ENCODE measurements at places on chromosomes 6 and 20.

GRCh38 chr6:77482981-77483380 lies 19.7 kb upstream of the HTR1B start:
- DNase-seq: no peak

GRCh38 chr6:124888581-124889371 lies 73.5 kb upstream of the RNF217 start:
- peak; percentile 11 for DNase-seq

- DNase-seq: no peak
Observed at GRCh38 chr6:31267651-31268368, 4.1 kb downstream of the HLA-C start.

GRCh38 chr6:1869308-1869707 lies 259.6 kb downstream of the FOXC1 start:
- no peak for DNase-seq

DNA sequence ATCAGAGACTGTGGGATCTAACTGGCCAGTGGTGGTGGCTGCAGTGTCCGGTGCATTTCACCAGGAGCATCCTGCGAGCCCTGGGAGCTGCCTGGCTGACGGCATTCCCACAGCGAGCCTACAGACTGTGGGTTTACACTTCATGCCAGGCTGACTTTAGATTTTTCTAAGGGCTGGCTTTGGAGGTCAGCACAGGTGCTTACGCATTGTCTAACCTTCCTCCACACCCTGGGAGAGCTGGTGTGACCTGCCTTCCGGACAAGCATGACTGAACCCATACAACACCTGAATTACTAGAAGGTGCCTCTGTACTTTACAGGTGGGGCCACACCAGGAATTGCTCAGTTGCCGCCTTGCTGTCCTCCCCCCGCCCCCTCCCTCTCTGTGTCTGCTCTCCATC lies 96.2 kb downstream of the RREB1 start:
- DNase-seq: no peak

DNA sequence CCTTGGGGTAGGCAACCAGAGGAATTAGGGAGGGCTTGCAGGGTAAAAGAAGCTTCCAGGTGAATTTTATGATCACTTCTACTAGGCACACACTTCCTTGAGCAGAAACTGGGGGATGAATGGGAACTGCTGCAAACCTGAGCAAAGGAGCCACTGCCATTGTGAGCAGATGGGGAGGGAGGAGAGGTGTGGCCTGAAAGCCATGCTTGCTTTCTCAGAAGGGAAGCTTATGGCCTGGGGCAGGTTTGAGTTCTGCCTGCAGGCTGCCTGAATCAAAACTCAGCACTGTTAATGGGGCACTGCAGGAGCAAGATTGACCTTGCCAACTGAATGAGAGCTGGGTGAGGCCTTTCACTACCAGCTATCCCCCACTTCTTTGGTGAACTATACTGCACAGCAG lies 328.1 kb downstream of the NKAIN2 start:
- DNase-seq: no peak

DNA sequence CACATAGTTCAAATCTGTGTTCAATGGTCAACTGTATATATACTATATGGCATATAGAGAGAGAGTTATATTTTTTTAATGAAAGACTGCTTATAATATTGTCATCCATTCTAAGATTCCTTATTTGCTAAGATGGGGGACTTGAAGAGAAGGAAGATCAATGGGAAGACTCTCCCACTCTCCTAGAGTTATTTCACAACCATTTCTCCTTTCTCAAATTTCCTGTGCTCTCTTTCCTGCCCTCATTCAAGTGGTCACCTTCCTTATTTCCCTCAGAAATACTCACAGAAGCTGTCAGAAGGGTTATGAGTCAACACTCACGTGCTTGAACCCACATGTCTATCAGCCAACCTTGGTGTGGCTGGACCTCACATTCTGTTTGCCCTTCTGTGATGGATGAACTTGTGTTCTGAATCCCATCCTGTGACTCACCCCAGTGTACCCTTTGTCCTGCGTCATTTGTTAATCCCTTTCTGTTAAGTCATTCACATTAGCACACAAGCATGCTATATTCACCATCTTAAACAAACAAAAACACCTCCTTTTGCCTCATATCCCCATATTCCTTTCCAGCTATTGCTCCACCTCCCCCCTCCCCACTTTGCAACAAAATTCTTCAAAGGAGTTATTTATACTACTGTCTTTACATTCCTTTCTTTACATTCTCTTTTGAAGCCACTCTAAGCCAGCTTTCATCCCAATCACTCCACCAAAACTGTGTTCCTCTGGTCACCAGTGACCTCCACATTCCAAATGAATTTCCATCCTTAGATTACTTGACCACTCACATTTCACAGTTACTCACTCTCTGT lies 279.3 kb upstream of the TCF21 start:
- DNase-seq: peak; percentile 92

DNA sequence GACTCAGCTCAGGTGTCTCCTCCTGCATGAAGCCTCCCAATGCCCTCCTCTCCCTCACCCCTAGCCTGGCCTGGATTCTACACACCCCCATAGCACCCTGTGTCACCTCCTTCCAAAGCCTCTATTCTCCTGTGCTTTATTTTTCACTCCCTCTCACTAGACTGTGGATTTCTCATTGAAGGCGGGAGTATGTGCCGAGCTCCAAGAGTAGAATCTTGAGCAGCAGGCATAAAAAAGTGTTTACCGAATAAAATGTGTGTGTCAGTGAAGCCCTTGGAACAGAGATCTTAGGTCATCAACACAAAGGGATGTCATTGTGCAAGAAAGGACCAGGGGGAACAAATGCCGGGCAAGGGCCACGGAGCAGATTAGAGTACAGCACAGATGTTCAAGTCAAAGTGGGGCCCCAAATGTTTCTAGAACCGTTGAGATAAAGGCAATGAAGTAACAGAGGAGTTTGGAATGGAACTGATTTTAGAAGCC lies 106.1 kb upstream of the TMEM170B start:
- DNase-seq: no peak

DNA sequence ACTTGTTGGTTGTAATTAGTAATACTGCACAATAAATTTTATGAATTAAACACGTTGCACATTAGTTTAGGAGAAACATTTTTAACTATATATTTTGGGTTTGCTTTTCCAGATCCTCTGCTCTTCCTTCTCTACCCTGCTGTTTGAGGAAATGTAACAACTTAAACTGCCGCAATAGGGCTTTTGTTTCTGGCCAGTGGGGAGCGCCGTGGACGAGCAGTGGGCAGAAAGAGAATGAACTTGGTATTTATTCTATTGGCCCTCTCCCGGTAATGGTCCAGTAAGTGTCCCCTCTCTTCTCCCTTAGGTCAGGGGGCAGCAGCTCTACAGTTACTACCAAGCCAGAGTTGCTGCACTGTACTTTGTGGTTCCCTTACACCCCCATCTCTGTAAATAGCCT lies 35.2 kb upstream of the EPHA7 start:
- DNase-seq: no peak

DNA sequence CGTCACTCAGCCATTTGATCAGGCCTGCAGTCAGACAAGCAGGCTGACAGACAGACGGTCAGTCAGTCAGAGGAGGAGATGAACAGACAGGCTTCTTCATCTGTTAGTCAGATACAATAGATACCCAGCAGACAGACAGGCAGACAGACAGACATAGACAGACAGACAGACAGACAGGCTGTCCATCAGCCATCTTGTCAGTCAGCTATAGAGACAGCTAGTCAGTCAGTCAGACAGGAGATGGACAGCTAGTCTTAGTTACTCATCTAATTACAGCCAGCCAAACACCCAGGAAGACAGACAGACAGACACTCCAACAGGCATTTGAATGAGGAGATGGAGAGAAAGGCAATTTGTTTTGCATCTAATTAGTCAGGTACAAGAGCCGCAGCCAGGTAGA lies 36.4 kb downstream of the KCNB1 start:
- DNase-seq: no peak

- DNase-seq: no peak
Observed at GRCh38 chr6:25004357-25004756, 68.6 kb upstream of the RIPOR2 start.

DNA sequence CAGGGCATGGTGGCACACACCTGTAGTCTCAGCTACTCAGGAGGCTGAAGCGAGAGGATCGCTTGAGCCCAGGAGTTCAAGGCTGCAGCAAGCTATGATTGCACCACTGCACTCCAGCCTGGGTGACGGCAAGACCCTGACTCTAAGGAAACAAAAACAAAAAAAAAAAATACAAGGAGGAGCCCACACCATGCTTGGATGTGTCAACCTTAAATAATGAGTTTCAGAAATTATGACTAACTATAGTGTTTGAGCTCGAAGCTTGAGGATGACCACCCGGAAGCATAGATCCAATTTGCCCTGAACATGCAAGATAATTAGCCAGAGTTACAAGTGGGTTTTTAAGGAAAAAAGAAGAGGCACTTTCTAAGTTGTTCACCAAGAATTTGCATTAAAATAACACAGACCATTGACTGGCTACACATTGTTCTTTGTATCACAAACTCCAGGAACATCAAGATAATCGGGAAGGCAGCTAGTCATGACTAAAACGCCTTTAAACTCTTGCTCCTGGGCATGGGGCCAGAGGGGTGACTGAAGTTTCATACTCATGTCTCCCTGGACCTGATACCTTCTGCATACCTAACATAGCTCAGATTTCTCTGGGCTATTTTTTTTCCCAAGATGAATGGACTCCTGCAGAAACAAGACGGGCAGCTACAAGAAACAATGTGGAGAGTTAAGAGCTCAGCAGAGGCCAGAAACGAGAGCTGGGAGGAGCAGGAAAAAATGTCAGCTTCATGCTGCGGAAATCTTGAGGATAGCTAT lies 289.6 kb downstream of the PREX1 start:
- DNase-seq: no peak

- no peak for DNase-seq
Observed at GRCh38 chr20:51526106-51526470, 16.4 kb downstream of the NFATC2 start.

GRCh38 chr20:8255945-8256632 lies 124.0 kb downstream of the PLCB1 start:
- DNase-seq: no peak

- peak; percentile 78 for DNase-seq
Observed at GRCh38 chr6:158231551-158232315, 63.6 kb downstream of the GTF2H5 start.

DNA sequence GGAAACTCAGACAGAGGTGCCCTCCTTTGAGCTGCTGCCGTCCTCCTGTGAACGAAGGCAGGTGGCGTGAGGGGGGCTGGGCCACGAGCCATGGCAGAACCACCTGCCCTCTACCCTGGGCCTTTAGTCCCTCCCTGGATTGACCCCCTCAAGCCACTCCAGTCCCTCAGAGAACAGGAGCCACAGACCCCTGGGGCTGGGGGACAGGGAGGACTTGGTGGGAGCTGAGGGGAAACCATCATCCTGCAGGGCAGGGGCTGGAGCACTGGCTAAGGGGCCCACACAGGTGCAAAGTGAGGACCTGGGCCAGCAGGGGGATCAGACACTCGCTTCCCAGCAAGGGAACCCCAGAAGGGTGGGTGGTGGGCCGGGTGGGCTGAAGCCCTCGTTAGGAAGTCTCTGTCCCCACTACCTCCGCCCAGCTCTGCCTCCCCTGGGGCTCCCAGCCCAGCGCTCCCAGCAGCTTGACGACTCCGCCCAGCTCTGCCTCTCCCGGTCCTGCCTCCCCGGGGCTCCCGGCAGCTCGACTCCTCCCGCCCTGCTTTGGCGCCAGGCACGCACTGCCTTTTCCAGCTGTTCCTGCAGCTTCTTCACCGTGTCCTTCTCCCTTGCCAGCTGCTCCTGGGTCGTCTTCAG lies 44.4 kb downstream of the DSTN start:
- DNase-seq: no peak

- DNase-seq: no peak
Observed at GRCh38 chr6:169779896-169780295, 28.5 kb downstream of the ERMARD start.

DNA sequence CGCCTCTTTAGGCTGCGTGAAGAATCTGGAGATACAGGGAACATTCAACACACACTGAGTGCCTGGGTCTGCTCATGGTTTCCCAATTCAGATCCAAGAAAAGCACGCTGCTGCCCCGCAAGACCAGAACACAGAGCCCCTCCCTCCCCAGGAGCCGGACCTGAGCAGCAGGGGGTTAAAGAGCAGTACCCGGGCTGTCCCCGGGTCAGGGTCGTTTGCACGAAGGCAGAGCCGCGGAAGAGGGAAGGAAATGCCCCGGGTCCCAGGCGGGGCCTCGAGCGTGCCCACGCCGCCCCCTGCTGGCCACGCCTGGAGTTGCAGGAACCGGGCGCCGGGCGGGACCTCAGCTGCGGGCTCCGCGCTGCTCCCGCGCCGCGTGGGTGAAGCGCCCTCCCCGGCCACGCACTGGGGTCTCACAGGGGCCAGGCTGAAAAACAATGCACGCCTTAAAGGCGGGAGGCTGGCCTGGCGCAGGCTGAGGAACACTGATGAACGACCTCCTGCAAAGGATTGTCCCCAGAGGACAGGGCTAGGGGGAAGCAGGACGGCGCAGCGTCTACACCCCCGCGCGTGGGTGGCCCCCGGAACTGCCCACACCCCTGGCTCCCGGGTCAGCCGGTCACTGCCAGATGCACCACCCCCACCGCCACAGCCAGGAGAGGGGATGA lies 48.9 kb downstream of the ANKRD60 start:
- peak; percentile 67 for DNase-seq

GRCh38 chr6:2752477-2753109 lies 1.9 kb upstream of the MYLK4 start:
- no peak for DNase-seq

DNA sequence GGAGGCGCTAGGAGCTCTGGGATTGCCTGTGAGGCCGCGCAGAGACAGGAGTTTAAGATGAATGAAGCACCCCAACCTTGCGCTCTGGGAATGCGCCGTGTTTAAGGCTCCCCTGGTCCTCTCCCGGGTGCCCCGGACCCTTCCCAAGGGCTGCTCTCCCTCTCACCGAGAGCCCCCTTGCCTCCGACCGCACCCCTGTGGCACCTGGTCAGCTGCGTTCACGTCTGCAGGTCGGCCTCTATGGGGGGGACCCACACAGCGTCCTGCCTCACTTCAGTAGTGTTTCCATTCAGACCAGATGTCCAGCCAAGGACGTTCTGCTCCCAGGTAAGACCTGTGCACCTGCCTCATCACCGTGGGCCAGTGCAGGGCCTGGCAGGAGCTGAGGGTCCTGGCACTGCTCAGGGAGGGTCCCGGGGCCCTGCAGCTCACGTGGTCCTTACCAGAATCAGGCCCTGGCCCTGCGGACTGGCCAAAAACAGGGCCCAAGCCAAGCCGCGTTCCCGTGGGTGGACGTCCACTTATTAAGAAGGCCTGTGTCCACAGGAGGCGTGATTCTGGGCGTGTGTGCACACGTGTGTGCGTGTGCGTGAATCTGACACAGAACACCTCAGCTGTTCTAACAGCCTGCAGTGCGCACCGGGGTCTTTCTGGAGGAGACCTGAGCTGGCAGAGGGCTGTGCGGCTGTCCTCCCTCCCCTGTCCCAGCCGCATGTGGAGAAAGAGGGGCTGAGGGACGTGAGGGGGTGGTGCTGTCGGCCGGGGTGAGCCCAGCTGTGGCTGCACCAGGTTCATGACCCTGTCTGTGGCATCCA lies 79.9 kb upstream of the BHLHE23 start:
- DNase-seq: no peak

- DNase-seq: no peak
Observed at GRCh38 chr6:151413372-151414145, 22.2 kb upstream of the ZBTB2 start.

- DNase-seq: peak; percentile 31
Observed at GRCh38 chr20:17932396-17932795, 36.2 kb downstream of the SNX5 start.

Data from myocyte (in vitro differentiated cells).